ENCODE measurements at places on chromosomes 1 and 21.

DNA sequence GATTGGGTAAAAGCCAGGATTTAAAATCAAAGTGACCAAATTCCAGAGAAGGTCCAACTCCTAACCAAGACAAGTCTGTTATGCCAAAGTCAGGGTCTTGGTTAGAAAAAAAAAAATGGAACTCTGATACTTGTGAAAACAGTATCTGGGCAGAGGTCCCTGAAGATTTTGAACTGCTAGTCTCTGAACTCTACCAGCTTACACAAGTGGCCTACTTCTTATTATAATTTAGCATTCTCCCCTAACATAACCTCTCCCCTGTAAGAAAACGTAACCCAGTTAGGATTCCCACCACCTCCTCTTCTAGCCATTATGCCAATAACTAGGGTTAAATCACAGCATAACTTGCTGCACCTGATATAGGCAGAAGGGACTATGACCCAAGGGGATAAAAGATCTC, 220.5 kb downstream of the COL24A1 start:
- DNase-seq: no peak

- DNase-seq: no peak
These were observed 56.4 kb downstream of the DIP2A start for GRCh38 chr21:46515109-46515508.

- no peak for DNase-seq
These were observed 27.6 kb downstream of the C1orf216 start for GRCh38 chr1:35691080-35691479.

GRCh38 chr21:22019766-22020165, 1021.6 kb downstream of the NCAM2 start:
- no peak for DNase-seq

DNA sequence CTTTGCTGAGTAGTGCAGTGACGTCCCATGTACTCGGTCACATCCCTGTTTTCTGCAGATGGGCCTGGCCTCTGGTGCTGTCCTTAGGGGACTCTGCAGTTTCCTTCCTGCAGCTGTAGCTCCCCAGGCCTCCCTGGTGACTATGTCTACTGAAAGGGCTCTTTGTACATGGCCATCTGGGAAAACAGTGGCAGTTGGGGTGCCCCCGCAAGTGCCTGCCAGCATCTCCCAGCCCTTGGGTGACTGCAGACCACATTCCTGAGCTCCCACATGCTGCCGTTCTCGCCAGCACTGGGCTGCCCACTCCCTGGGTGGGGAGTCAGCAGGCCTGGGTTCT, 37.5 kb upstream of the KCNA10 start:
- DNase-seq: no peak

GRCh38 chr21:30958741-30959140, 77.4 kb upstream of the KRTAP11-1 start:
- DNase-seq: no peak

DNA sequence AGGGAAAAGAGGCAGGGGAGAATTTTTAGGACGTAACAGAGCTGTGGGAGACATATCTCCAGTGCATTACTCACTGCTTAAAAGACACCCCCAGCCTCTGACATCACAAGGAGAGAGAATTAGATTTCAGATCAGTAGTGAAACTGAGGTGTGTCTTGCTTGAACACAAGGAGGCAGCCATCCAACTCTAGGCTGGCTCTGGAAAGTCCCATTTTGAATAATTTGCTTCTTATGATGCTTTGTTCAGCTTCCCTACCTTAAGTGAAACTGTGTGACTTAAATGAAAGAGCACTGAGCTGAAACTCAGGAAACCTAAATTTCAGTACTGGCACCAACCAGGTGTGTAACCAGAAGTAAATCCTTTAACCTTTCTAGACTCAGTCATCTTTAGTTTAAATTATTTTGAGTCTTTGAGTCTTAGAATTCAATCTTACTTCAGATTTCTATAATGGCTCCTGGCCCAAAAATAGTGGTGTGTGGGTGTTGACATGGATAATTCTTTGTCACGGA, 251.6 kb upstream of the SGIP1 start:
- peak; percentile 44 for DNase-seq

DNA sequence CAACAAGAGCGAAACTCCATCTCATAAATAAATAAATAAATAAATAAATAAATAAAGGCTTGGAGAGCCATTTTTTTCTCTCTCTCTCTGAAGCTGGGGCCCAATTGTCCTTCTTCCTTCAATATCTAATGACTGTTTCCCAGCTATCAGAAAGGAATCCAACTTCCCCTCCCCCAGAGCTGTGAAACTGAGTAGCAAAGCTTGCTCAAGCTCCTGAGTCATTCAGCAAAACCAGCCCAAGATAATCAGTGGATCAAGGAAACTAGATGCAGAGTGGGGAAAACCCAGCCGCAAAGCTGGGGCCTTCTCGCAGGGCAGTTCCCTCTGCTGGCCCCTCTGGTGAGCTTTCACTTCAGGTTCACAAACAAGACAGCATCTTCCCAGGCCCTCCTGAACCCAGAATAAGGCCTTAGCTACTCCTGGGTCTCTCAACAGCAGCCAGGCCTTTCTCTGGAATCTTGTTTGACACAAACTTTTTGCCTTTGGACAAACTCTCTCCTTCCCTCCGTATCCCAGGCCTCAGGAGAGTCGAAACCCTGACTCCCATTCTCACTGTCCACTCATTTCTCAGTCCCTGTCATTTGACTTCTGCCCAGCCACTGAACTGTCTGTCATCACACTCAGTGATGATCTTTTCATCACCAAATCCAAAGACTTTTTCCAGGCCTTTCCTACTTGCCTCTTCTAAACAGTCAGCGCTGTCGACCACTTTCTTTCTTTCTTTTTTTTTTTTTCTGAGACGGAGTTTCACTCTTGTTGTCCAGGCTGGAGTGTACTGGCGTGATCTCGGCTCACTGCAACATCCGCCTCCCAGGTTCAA, 18.0 kb upstream of the PTP4A2 start:
- DNase-seq: peak; percentile 72

DNA sequence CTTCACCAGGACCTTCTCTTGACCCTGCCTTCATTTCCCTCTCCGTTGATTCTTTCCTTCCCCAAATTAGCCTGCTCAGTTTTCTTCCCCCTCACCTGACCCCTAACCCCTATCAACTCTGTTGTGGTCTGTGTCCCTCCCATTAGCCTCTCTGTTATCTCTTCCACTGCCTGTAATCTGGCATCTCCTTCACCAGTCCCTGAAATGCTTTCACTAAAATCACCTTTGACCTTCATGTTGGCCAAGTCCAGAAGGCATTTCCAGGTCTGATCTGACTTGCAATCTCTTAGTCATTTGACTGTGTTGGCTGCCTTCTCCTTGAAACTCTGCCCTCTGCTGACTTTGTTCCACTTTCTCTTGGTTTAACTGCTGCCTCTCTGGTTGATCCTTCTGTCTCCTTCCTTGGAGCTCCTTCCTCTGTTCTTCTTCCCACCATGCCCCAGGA, 28.2 kb downstream of the ATP8B2 start:
- no peak for DNase-seq

DNA sequence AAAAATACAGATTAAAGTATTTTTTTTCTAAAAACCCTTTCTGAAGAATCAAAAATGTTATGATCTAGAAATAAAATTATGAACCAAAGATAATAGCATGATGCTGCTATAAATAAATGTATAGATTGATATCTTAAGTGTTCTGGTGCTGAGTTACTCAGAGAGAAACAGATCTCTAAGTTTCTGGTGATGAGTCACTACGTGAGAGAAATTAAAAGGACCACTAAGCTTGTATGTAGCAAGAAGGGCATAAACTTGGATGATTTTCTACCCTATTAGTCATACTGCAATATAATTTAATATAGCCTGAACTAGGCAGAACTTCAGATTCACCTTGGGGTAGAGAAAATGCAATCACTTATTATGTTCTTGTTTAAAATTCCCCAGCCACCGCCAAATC, 514.8 kb downstream of the AMY1C start:
- no peak for DNase-seq

GRCh38 chr1:3173381-3173980, 104.5 kb downstream of the PRDM16 start:
- no peak for DNase-seq

- no peak for DNase-seq
These were observed at the start of gene FYB2 for GRCh38 chr1:56819387-56819899. Gene FYB2 (minus strand): TSS chr1:56819404. CDS start chr1:56819290, 114 bp downstream.

DNA sequence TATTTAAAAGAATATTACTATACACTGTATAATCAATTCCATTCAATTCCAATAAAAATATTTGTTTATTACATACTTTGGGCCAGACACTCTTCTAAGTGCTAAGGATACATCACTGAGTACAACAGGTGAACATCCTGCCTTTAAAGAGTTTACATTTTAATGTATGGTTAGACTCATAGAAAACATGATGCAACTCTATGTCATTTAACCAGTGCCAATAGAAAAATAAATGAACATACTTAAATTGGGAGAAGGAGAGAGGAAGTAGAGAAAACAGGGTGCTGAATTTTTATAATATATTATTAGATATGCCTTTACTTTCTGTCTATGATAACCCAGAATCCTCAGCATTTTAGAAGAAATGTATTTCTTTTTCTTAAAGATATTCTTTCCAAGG, 119.2 kb downstream of the TSEN15 start:
- DNase-seq: no peak

DNA sequence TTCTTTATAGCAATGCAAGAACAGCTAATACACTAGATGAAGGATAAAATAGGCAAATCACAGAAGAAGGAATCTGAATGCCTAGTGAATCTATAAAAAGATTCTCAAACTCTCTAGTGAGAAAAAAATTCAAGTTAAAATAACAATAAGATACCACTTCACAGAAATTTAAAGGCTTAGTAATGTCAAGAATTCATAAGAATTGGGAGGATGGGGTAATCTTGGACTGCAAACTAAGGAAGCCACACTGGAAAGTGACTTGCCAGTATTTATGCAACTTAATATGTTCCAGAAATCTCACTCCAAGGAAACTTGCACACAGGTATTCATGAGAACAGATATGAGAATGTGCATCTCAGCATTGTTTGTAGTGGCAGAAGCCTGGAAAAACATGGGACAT, 38.9 kb upstream of the PRRC2C start:
- no peak for DNase-seq

- no peak for DNase-seq
These were observed 117.4 kb downstream of the ROR1 start for GRCh38 chr1:63891060-63891690.

GRCh38 chr1:170530972-170531757, 801 bp upstream of the GORAB start:
- DNase-seq: no peak

DNA sequence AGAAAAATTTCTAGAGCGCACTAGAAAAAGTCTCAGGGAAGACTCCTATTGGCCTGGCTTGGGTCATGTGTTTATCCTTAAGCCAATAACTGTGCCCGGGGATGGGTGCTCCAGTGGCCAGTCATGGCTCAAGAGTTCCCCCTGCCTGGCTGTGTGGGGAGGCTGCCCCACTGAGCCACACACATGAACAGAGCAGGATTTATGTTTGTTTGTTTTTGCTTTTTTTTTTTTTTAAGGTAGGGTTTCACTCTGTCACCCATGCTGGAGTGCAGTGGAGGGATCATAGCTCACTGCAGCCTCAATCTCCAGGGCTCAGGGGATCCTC, 21.8 kb downstream of the EDN2 start:
- no peak for DNase-seq

DNA sequence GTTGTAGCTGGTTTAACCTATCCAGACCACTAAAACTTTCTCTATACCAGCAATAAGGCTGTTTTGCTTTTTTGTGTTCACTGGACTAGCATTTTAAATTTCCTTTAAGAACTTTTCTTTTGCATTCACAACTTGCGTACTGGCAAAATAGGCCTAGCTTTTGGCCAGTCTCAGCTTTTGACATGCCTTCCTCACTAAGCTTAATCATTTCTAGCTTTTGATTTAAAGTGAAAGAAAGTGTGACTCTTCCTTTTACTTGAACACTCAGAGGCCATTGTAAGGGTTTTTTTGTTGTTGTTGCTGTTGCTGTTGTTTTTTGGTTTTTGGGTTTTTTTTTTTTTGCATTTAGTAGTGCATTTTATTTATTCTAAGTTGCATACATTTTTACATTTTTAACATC, 15.2 kb downstream of the RPAP2 start:
- DNase-seq: no peak

- no peak for DNase-seq
These were observed 2.0 kb upstream of the B3GALT5 start for GRCh38 chr21:39610703-39611102.

DNA sequence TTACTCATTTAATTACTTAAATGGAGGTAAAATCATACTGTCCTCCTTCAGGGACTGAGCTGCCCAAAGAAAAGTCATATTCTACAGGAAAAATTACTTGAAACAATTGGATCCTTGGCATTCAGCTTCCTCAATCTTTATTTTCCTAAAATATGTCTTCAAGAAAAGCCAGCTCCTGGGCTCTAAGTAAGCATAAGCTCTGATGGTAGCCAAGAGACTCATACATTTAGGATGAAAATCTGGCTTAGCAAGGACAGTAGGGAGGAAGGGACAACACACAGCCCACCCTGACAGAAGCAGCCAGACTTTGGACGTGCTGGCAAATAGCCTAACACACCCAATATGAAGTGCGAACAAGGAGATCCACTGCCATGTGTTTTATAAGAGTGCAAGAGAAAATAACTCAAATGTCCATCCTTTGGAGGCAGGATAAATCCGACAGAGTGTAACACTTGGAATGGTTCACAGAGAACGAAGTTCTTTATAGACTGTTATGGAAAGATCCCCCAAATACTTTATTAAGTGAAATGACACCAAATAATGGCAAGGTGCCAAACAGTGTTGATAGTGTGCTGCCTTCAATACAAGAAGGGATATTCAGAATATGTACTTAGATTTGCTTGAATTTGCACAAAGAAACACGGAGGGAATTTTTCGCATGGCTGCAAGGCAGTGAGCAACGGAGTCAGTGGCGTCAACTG, 14.1 kb downstream of the CAPN8 start:
- DNase-seq: no peak

DNA sequence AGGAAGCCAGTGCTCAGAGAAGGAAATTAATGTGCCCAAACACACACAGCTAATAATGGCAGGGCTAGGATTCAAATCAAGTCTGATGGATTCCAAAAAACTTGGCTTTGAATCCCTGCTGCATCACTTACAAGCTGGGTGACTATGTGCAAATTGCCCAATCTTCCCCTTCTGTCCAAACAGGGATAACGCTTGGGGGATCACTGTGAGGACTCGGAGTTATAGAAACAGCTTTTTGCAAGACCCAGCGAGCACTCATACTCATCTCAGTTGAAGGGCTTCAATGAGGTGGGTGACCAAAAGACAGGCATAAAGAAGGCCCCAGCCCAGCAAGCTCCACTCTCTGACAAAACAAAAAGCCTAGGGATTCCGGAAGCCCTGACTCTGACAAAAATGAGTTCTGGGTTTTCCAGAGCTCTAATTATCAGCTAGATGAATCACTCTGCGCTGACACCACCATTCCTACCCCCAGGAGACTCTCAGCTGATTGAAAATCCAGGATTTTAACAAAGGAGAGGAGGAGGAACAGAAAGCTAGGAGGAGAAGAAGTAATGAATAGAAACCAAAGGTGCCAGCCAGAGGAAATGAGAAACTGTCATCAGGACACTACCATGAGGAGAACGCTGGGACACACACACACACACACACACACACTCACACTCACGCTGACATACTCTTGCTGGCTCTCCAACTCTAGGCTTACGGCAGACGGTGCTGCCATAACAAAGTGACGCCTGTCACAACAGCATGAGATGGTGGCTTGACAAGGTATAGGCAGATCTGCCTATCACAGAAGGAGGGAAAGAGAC, 1.6 kb upstream of the STK40 start:
- DNase-seq: no peak

- no peak for DNase-seq
These were observed 3.4 kb upstream of the AHDC1 start for GRCh38 chr1:27607239-27607804.

Measured in stimulated activated CD8-positive, alpha-beta memory T cell treated with anti-CD3 and anti-CD28 coated beads, Interleukin-7, amount 100 ng/mL, for 4 hours (primary cell).